ENCODE measurements at places on chromosomes 3 and 15.

- no peak for DNase-seq
These were observed 35.8 kb downstream of the ARMC8 start for GRCh38 chr3:138222942-138223287.

DNA sequence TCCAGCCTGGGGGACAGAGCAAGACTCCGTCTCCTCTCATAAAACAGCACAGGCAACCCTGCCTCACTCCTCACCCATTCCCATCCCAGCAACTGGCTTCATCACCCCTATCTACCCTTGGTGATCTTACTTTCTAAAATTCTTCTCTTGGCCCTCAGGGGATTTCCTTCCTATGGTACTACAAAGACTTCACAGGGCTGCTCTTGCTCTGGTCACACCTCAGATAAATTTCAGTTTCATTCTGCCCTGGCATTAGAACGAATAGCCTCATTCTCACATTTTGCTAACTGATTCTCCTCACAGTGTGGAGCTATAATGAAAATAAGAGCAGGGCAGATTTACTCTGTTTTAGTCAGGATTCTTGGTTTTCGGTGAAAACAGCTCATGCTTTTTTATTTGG is 22.1 kb upstream of the CRBN start:
- DNase-seq = no peak

GRCh38 chr15:95760508-95760907 is 570.0 kb upstream of the NR2F2 start:
- no peak for DNase-seq

DNA sequence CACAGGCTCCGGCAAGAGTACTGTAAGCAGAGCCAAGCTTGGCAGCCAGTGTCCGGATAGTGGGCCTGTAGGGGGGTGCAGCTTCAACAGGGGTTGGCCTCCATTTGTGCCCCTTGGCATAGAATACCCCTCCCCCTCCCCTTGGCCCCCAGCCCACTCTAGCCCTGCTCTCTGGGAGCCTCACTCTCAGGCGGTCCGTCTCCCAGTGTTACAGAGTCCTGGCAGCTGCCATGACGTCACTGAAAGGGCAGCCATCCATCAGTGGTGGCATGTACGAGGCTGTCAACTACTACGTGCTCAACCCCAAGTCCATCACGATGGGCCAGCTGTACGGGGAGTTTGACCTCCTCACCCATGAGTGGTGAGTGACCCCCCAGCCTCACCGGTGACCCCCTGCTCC is 50.4 kb downstream of the DNAH1 start:
- no peak for DNase-seq

Data from DMS53 (cell line).